LHCN-M2 (cell line): ENCODE measurements at places on chromosomes 12 and 14. TPM values are rescaled to one million over a fixed set of nuclear protein-coding genes. Genes with fewer than 3 reads are reported as not detected.

DNA sequence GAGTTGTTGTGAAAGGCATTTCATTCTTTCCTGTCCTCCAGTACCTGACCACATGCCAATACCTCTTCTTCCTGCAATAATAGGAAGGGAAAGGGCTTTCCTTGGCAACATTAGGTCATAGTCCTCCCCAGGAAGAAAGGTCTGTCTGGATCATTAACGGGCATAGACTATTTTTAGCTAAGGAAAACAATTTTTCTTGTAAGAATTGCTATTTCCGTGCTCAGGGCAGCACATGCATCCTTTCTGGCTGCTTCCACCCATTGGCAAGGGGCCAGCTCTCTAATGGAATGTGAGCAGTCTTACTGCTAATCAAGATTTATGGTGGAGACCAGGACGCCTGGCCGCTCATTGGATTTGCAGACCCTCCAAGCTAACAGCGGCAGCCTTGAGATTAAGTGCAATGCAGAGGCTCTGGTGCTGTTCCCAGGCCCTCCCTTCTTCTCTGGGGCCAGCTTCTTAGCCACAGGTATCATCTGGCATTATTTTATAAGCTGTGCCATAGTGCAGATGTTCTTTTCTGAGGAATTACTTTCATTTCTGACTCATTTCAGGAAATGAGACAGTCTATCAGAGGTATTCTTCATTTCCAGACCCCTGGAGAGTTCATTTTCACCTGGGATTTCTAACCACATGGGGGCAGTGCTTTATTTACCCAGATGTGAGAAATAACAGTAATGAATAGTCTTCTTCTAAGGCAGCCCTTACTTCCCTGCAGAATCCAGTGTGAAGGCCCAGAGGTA lies 52.9 kb downstream of the ANO6 start:
- peak; percentile 84 for DNase-seq

The KCNH3 gene
- 0.11 TPM in 1 of 2 replicates, not detected in the other for total RNA-seq

The MYH6 gene
- total RNA-seq, result not detected in 2 replicates

- no peak for DNase-seq
These were observed 1.5 kb upstream of the EFS start for GRCh38 chr14:23366426-23366921.

DNA sequence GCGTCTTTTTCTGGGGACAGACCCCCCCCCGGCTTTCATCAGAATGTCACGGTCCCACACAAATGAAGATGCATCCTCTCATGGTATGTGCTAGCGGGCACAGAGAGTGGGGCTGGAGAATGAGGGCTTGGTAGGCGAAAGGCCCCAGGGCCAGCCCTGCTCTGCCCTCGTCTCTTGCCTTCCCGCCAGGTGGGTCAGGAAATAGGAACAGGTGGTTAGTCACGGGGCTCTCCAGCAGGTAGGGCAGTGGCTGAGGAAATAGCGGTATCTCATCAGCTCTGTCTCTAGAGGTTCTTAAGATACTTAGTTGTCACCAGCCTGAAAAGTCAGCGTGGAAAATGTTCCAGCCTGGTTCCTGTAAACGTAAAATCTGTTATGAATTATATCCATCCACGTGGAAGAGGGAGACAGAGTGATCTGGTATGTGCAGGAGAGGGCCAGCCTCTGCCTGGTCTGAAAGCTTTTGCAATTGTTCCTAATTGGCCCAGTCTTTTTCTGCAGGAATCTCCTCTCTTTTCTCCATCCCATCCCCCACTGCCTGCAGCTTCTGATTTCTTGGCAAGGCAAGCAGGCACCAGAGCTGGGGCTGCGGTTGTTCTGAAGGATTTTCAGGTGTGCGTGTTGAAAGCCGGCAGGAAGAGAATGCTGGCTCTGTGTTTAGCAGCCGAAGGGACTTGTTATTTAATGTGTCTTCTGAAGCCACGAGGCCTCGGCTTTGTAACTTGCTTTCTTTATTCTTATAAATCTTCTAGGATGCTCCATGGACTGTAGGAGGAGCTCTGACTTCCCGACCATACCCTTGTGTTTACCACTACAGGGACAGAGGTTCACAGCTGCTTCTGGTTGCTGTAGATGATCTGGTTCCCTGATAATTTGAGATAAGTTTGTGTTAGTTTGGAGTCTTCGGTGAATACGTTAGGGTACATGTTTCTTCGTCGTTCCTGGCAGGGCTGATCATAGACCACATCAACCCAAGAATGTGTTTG lies 131.1 kb downstream of the CACNA1C start:
- DNase-seq, result no peak

DNA sequence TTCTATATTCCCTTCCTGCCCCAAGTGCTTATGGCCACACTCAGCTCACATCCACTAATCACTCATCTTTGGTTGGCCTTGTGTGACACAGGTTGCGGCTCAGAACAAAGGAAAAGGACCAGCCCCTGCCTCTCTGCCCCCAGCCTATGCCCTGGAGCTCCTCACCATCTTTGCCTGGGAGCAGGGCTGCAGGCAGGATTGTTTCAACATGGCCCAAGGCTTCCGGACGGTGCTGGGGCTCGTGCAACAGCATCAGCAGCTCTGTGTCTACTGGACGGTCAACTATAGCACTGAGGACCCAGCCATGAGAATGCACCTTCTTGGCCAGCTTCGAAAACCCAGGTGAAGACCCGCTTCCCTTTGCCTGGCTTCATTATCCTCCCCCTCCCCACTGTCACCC lies 15.8 kb upstream of the OAS2 start:
- DNase-seq, result no peak

DNA sequence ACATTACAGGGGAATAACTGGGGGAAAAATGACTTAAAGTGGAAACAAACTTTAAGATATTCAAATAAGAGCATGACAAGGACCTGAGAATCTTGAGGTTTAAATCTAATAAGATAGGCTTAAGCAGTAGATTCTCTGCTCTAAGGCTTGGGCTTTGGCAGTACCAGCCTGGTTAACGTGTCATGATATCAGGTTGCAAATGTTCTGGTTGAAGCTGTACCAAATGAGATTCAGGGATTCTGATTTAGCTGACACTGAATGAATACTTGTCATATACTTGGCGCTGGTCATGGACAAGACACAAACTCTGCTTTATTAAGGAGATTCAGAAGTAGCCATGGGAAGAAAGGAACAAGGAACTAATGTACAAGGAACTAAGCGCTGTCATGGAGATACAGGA lies 6.1 kb downstream of the TCP11L2 start:
- DNase-seq, result peak; percentile 43

The ACVRL1 gene
- total RNA-seq, result 1.5 and 2.6 TPM in 2 replicates

- DNase-seq, result no peak
These were observed 19.2 kb upstream of the PPP1R12A start for GRCh38 chr12:79954037-79954610.

DNA sequence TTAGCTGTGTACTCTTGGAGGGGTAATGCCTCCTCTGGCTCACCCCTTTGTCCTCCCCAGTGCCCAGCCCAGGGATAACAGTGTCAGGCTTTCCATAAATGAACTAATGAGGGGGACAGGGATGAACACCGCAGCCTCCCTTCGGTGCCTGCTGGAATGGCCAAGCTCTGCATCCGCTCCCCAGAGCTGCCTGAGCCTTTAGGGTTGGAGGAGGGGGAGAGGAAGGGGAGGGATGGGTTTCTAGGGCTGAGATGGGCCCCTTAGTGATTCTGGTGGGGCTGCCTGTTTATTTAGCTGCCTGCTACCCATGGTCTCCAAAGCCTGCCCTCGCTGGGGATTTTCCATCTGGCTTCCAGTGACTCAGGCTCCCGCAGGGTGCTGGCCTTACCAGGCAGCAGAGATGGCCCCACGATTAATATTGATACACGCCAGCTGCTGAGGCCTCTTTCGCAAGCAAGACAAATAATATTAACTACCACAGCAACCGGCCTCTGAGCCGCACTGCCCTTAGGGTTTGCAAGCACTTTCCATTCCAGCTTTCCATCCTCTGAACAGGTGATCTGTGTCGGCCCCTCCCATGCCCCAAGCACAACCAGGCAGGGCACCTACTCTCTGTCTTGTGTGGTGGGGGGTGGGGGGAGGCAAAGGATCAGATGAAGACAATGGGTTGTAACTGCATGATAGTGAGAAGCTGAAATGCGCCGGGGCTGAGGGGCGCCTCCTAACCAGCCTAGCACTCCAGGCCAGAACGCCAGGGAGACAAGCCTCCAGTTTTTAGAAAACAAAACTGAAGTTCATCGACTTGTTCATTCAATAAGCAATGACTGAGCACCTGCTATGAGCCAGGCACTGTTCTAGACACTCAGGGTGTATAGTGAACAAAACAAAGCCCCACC lies 56.7 kb downstream of the C14orf132 start:
- peak; percentile 91 for DNase-seq

DNA sequence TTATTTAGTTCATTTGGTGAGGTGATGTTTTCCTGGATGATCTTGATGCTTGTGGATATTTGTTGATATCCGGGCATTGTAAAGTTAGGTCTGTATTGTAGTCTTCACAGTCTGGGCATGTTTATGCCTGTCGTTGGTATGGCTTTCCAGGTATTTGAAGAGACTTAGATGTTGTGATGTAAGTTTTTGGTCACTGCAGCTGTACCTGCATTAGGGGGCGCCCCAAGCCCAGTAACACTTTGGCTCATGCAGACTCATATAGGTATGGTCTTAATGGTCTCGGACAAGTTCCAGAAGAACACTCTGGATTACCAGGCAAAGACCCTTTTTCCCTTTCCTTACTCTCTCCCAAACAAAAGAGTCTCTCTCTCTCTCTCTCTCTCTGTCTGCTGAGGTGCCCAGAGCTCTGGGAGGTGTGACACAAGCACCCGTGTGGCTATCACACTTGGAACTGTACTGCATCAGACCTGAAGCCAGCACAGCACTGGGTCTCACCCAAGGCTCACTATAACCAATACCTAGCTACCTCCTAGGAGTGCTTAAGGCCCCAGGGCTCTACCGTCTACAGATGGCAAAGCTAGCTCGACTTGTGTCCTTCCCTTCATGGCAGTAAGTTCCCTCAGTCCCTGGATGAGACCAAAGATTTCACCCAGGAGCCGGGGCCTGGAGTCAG lies 425.8 kb upstream of the ATXN7L3B start:
- no peak for DNase-seq

GRCh38 chr14:90698379-90698869 lies 117.8 kb downstream of the TTC7B start:
- DNase-seq, result peak; percentile 40

- peak; percentile 27 for DNase-seq
These were observed 82.9 kb downstream of the NCOR2 start for GRCh38 chr12:124484526-124484953.

- DNase-seq, result peak; percentile 87
These were observed 16.8 kb downstream of the MMP14 start for GRCh38 chr14:22852940-22853767.

DNA sequence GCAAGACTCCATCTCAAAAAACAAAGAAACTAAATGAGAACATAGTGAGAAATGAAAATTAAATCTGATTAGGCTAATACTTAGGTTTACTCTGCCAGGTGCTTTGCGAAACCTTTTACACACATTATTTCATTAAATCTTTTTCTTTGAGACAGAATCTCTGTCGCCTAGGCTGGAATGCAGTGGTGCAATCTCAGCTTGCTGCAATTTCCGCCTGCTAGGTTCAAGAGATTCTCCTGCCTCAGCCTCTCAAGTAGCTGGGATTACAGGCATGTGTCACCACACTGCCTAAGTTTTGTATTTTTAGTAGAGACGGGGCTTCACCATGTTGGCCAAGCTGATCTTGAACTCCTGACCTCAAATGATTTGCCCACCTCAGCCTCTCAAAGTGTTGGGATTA lies 21.9 kb upstream of the EEA1 start:
- DNase-seq, result no peak

- DNase-seq, result peak; percentile 49
These were observed 658.5 kb upstream of the MGAT4C start for GRCh38 chr12:86914721-86915120.

GRCh38 chr12:121632069-121632970 lies 6.0 kb downstream of the ORAI1 start:
- DNase-seq, result no peak

- DNase-seq, result no peak
These were observed 63.6 kb upstream of the MON2 start for GRCh38 chr12:62403031-62403430.

- no peak for DNase-seq
These were observed 58.2 kb upstream of the ALG10B start for GRCh38 chr12:38258411-38258810.

The TAS2R14 gene
- 1.7 and 1.8 TPM in 2 replicates for total RNA-seq

GRCh38 chr12:122982963-122983788 lies 2.7 kb downstream of the ARL6IP4 start:
- DNase-seq, result no peak

DNA sequence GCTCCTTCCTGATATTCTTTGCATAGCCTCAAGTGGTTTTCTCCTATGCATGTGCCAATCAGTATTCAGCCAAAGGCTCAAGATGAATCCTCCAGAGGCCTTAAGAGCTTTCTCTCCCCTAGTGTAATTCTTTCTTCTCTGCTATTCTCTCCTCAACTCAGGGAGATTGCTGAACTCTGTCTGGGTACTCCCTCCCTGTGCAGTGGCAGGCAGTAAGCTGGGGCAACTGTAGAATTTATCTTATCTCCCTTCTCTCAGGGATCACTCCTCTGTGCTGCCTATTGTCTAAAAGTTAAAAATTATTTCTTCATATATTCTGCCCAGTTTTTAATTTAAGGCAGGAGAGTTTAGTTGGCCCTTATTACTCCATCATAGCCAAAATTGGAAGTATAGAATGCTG lies 28.5 kb upstream of the RTRAF start:
- no peak for DNase-seq

GRCh38 chr14:34479694-34480093 lies 17.7 kb upstream of the SPTSSA start:
- no peak for DNase-seq

DNA sequence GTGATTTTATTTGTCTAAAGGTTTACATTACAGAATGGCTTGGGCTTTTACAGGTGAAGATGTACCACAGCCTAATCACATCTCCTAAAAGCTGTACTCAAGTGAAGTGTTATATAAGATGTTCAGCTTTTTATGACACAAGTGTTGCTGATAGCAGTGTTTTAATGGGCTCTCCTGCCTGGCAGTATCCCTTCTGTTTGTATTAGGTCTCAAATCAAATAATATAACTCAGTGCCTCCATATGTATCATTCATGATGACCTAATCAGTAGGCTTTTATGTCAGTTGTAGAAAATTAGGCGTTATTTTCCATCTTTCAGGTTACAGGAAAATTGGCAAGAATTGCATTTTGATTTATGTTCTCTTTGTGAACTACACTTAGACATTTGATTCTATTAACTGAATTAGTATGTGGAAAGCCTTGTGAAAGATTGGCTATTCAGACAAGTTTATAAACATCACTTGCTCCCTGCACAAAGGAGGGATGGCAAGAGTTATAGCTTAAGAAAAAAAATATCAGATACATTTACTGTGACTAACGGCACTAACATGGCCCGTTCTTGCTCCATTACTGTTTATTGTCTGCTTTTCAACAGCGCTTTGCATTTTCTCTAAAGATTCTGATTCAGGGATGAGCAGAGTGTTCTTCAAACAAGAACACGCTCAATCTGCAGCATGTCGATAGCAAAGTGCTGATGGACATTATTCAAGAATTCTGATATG lies 143.7 kb upstream of the DIO2 start:
- DNase-seq, result no peak
